Stimulated activated CD8-positive, alpha-beta memory T cell treated with anti-CD3 and anti-CD28 coated beads, Interleukin-7, amount 100 ng/mL, for 1 hour (primary cell): ENCODE measurements at places on chromosomes 4 and X.

DNA sequence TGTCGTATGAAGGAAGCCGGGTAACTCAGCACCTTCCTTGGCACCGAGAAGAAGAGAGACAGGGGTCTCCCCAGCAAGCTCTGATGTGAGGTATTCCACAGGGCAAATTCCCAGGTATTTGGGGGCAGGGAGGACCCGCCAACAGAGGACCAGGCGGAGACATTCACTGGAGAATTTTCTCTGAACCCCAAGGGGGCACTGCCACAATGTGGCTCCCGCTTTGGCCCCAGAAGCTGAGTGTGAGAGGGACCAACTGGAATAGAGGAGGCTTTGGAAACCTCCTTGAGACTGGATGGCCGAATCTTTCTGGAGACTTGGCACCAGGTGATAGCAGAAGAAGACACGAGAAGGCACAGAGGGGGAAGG is 735 bp upstream of the GABRE start:
- no peak for DNase-seq

GRCh38 chr4:115325836-115326235 is 212.4 kb upstream of the NDST4 start:
- DNase-seq: no peak

DNA sequence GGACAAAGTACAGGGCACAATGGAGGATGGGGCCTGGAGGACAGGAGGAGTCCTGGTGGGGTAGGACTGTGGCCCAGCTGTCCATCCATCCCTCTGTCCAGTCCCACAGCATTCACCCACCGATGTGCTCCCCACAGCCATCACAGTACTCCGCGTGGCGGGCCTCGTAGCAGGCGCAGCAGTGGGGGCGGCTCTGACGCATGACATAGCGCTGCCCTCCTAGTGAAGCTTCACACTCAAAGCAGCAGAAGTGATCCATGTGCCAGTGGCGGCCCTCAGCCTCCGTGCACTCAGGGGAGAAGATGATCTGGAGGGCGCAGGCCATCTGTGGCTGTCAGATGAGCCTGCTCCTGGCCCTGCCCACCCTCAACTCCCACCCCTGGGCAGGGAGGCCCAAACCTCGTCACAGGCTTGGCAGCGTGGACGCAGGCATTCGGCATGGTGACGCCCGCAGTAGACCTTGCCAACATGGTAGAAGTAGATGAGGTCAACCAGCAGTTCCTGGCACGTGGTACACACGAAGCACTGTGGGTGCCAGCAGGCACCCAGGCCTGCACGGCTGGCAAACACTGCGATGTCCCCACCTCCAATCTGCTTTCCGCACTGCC is 6.3 kb downstream of the PLP2 start:
- DNase-seq: no peak

DNA sequence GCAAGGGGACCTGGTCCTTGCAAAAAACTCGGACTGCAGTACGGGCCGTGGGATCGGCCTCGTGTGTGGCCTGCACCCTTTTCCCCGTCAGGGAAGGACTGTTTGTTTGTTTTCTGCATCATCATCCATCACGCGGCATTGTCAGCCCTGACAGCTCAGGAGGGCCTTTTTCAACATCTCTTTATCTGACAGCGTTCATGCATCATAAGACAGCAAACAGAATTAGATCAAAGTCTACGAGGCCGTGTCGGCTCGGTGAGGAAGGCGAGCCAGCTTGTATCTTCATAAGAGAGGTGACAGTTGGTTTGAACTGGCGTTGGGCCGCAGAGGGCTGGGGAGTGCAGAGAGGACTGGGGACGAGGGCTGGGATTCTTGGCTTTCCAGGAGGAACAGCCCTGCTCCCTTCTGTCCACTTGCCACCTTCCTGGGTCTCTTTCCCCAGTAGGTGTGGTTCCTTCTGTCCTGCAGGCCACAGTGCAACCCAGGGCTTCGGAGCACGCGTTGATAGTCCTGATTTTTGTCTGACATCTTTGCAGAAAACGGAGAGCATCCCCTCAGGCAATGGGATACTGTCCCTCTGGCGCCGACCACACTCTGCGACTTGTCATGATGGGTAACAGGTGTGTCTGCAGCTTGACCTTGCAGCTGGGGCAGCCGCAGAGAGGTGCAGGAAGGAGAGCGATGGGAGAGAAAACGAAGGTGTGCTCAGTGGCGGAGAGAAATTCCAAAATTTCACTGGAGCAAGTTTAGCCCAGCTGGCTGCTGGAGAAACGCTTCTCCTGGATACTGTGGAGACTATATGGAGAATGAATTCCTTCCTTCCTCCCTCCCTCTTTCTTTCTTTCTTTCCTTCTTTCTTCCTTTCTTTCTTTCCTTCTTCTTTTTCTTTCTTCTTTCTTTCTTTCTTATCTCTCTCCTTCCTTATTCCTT is 104.0 kb upstream of the SHOX start:
- no peak for DNase-seq

DNA sequence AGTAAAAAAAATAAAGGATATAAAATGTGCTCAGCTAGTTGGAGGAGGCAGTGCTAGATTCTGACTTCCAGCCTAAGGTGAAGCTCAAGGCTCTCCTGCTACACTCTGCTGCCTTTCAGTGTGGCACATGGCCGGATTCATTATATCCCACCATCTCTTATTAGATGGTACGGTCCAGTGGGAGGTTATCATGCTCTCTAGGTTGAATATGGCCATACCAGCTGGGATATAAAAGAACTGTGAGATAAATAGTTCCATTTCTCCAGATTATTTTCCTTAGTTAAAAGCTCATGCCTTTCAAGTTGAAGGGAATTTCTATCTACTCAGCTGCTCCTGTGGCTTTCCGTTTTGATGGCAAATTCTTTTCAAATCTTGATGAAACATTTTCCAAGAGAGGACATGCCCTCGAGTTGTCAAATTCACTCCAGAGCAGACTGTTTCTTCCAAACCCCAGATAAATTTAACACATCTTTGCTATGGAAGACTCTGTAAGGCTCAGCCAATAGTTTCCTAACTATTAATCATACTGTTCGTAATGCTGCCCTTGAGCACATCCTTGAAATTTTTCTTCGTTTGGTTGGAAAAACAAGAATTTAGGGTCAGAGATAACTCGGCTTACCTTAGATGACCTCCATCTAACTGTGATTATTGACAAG is 2.2 kb upstream of the MGARP start:
- DNase-seq: no peak

- DNase-seq: no peak
These were observed 48.7 kb upstream of the KLHL4 start for GRCh38 chrX:87468941-87469340.

DNA sequence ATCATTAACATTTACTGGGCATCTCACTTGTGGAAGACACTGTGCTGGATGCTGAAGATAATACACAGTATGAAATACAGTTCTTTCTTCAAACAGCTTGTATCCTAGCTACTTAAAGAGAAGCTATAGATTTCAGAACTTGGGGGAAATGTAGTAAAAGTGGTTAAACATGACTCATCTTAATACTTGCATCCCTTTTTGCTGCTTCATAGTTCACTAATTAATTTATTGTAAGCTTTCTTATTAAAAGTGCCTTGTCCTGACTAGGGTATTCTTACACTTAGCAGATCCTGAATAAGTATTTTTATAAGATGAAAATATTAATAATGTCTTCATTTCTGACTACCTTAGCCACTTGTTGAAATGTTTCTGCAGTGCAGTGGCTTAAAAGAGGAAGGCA is 132.8 kb upstream of the STIM2 start:
- DNase-seq: no peak

DNA sequence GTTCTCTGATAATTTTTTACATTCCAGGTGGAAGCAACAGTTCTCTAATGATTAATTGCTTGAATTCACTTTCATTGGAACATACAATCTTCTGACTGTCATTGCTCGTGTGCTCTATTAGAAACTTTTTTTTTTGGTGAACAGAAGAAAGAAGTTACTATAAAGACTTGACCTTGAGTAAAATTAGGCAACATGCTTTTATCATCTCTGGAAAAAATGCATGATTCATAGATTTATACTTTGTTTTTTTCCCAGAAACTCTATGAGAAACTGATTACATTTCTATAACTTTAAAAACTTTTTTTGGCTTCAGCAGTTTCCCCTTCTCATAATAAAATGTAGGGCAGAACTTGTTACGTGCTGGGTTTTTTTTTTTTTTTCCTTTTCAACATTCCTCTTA is 167.6 kb downstream of the ARHGAP10 start:
- DNase-seq: no peak
